Dermis blood vessel endothelial cell (primary cell): ENCODE measurements at places on chromosomes 1 and 21.

GRCh38 chr1:41689558-41689981 is 205.1 kb upstream of the EDN2 start:
- DNase-seq = no peak

GRCh38 chr1:45458894-45459293 is 32.1 kb downstream of the TESK2 start:
- no peak for DNase-seq

GRCh38 chr1:13801655-13802486 is 101.9 kb downstream of the PRDM2 start:
- no peak for DNase-seq

DNA sequence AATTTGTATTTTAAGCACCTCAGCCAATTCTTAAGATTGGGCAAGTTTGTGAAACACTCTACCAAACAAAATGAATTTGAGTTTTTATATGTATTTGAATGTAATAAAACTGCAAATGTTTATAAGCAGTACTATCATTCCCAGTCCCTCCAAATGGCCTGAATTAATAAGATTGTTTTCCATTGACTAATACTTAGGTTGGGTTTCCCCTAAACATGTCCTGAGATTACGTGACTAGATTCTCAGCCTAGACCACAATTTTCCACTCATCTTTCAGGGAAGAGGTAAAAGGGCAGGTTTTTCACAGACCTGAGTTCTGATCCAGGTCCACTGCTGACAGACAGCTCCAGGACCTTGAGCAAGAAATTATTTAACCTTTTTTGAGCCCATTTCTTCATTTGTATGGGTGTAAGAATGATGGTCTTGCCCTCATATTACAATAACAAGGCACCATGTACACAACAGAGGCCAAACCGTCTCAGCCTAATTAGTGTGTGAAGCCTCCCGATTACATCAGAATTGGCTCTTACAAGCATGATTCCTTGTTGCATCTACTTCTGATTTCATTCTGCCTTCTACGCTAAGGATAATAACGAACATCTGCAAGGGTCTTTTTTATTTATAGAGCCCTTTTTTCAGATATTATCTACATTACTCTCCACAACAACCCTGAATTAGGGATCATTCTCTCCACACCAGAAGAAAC is 51.2 kb downstream of the BEND5 start:
- no peak for DNase-seq
